Smooth muscle cell of the umbilical artery (primary cell): ENCODE measurements at places on chromosomes 16 and 17. TPM values are rescaled to one million over a fixed set of nuclear protein-coding genes. Genes with fewer than 3 reads are reported as not detected.

TNP2 gene
- not detected in 2 replicates for total RNA-seq

VAT1L gene
- 43.1 and 43.9 TPM in 2 replicates for total RNA-seq

SAMD14 gene
- total RNA-seq = 5.3 and 6.6 TPM in 2 replicates

ITGAX gene
- total RNA-seq = not detected in 2 replicates

SEPTIN1 gene
- 0.37 and 0.59 TPM in 2 replicates for total RNA-seq

SLC9A5 gene
- total RNA-seq = 1.5 and 2.4 TPM in 2 replicates

NRN1L gene
- total RNA-seq = not detected in 2 replicates

MPP3 gene
- total RNA-seq = 16.3 and 17.7 TPM in 2 replicates
